Motor neuron (in vitro differentiated cells): ENCODE measurements at places on chromosomes 1 and 21.

- ATAC-seq = no peak
Measured at GRCh38 chr1:226309398-226310244, 657 bp upstream of the LIN9 start.

GRCh38 chr1:35881850-35882273 is 1.1 kb upstream of the AGO1 start:
- ATAC-seq = no peak

GRCh38 chr1:31815752-31816500 is at the start of gene SPOCD1:
TSS of gene SPOCD1 (minus strand) at chr1:31816022. CDS start at chr1:31815333, 689 bp downstream.
- ATAC-seq = peak; percentile 91

DNA sequence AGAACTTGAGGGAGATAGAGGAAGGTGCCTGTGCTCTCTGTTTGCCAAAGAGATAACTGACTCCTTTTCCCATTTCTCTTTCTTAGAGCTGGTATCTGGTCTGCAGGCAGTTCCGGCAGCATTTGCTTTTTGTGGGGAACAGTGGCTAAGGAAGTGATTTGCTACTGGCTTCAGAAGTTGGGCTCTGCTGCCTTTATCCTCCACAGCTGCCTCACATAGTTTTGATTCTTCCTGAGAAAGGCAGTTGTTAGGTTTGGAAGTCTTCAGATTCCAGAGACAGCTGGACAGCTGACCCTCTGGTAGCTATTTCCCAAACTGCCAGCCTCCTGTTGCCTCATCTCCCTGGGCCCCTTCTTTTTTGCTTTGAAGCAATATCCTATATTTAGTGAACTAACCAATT is 62.6 kb upstream of the MACF1 start:
- no peak for ATAC-seq

GRCh38 chr1:41622402-41622801 is 137.9 kb upstream of the EDN2 start:
- no peak for ATAC-seq

GRCh38 chr1:228009116-228009827 is 2.5 kb downstream of the WNT3A start:
- ATAC-seq = no peak

GRCh38 chr1:193185901-193186731 is at the start of gene B3GALT2:
TSS of gene B3GALT2 (minus strand) at chr1:193186613. CDS start at chr1:193181562, 5,051 bp downstream.
- ATAC-seq = peak; percentile 91

DNA sequence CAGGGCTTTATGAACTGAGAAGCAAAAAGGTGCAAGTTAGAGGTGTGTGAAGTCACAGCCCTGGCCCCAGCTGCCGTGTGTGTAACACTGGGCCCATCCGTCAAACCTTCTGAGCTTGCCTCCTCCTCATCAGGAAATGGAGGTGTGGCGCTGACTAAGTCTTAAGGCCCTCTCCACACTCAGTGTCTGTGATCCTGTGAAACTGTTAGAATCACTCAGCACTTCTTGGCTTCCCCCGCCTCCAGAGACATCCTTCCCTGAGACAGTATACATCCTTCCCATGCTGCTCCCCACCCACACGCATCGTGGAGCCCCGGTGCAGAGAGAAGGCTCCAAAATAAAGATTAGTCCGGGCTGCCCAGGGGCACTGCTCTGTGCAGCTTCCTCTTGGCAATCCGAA is 33.3 kb downstream of the LRP8 start:
- ATAC-seq = peak; percentile 16

- ATAC-seq = no peak
Measured at GRCh38 chr1:24606621-24607020, 36.5 kb upstream of the SRRM1 start.

DNA sequence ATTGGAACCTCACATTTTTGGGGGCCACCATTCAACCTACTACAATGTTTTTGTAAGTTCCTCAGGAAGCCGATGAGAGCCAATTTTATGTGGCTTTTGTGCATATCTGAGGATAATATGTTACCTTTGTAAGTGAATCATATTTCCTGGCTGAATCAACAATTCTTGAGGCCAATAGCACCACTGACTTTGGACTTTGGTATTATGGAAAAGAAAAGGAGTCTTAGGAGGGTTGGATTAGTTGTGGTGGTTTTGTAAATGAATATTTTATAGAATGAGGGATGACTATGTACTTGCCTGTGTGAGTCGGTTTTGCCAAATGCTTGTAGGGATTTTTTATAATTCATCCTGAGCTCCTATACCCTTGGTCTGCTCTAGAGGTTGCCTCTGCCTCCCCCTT is 181.5 kb upstream of the HMGB4 start:
- ATAC-seq = no peak

GRCh38 chr1:151501474-151501873 is 9.7 kb upstream of the CGN start:
- no peak for ATAC-seq

DNA sequence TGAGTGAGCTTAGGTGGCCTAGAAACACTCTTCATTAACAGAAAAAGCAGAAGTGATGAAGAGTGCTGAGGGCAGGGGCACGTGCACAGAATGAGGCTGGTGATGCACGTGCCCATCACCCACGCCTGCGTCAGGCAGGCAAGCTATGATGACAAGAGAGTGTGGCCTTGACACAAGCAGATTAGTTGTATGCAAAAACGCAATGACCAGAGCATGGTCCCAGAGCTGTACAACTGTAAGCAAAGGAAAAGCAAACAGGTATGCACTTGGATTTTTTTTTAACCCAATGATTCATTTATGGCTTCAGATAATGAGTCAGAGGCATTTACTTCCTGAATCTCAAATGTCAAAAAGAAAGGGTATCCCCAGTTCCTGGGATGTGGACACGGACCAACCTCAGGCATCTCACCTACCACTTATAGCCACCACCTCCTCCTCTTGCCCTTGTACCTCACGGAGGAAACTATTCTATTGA is 9.1 kb upstream of the TMEM61 start:
- ATAC-seq = no peak

GRCh38 chr21:41016472-41016871 is 151.5 kb upstream of the BACE2 start:
- no peak for ATAC-seq

DNA sequence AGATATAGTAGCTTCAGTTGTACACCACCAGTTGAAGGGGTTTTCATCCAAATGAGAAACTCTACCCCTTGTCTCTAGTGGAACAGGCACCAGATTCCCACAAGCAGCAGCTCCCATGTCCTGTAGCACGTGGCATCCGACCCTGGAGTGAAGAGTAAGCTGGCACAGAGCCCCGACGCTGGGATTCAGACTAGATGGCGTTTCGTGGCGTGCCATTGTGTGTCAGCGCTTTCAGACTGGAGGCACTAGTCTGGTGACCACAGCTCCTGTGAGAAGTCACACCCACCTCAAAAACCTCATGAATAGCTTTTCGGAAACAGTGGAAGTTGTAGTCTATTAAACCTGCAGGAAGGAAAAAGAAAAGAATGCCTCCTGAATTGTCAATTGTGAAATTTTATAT is 20.2 kb downstream of the RRAGC start:
- no peak for ATAC-seq

- no peak for ATAC-seq
Measured at GRCh38 chr1:170657275-170657853, 6.6 kb upstream of the PRRX1 start.

GRCh38 chr1:192592981-192593708 is 17.6 kb downstream of the RGS1 start:
- ATAC-seq = no peak

GRCh38 chr1:115137191-115137590 is 47.9 kb upstream of the TSPAN2 start:
- ATAC-seq = no peak

GRCh38 chr1:154663471-154664060 is 55.6 kb upstream of the ADAR start:
- no peak for ATAC-seq

- peak; percentile 69 for ATAC-seq
Measured at GRCh38 chr21:43733529-43734071, 14.7 kb downstream of the PDXK start.

- ATAC-seq = no peak
Measured at GRCh38 chr1:164969253-164969652, 387.3 kb downstream of the LMX1A start.

- ATAC-seq = peak; percentile 28
Measured at GRCh38 chr1:42765832-42766740, 742 bp downstream of the P3H1 start.

- ATAC-seq = peak; percentile 93
Measured at GRCh38 chr1:202710070-202711045, at the start of gene SYT2. TSS of gene SYT2 (minus strand) at chr1:202710454. CDS start at chr1:202605772, 104,682 bp downstream.

GRCh38 chr1:162420120-162420519 is 8.2 kb upstream of the SH2D1B start:
- no peak for ATAC-seq

- no peak for ATAC-seq
Measured at GRCh38 chr1:194466706-194467105, 1280.3 kb upstream of the B3GALT2 start.

DNA sequence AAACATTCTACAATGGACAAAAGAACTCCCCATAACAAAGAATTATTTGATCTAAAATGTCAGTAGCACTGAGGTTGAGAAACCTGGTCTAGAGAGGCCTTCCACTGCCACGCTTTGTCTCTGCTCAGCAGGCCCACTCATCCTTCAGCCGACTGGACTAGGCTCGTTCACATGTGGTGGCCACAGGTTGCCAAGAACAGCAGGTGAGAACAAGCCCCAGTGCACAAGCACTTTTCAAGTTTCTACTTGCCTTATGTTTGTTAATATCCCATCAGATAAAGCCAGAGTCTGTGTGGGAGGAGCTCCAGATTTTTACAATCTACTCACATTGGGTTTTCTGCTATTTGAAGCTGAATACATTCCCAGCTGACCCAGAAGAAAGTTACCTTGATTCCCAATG is 9.1 kb upstream of the EFHD2 start:
- no peak for ATAC-seq

DNA sequence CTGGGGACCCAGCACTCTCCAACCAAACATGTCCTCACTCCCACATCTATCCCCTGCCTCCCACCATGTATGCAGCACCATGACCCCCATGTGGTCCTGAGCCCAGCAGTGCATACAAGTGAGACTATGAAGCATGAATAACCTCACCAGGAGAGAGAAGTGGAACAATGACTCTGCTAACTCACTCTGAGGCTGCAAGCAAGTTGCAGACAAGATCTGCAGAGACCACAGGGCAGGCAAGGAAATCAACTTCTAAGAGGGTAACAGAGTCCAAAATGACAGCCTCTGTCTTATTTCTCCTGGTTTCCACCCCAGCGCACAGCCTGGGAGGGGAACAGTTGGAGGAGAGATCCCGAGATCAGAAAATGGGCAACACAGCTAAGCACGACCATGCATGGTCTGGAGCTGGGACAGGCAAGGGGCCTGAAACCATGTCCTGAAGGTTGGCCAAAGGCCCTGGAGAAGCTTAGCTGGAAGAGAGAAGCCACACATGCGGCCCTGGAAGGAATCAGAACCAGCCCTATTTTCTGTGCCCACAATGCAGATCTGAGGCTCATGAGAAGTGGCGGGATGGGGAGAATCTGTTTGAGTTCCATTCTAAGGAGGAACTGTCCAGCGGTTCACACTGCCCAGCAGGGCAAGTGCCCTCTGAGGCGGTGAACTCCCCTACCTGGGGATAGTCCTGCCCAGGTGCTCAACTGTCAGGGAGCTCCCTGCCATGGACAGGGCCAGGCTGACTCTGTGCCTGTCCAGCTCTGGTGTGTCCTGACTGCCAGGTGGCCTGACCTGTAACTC is 12.5 kb upstream of the REN start:
- no peak for ATAC-seq

GRCh38 chr1:212257157-212257556 is 28.1 kb upstream of the PPP2R5A start:
- ATAC-seq = no peak

DNA sequence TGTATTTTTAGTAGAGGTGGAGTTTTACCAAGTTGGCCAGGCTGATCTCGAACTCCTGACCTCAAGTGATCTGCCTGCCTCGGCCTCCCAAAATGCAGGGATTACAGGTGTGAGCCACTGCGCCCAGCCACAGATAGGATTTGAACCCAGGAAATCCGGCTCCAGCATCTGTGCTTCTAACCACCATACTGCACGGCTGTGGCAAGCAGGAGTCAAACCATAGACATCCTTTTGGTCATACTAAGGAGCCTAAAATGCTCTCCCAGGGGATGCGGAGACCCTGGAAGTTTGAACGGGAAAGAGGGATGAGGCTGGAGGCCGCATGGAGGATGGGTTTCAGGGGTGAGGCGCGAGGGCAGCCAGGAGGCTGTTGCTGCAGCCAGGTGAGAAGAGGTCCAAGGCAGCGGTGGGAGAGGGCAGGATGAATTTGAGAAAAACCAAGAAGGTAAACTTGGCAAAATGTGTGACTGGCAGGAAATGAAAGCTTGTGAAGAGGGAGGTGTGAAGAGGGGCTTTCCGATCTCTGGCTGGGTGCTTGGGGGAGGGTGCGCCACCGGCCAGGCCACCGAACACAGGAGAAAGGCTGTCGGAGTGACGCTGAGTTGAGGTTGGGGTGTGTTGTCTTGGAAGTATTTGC is 24.0 kb upstream of the CDK18 start:
- ATAC-seq = no peak

DNA sequence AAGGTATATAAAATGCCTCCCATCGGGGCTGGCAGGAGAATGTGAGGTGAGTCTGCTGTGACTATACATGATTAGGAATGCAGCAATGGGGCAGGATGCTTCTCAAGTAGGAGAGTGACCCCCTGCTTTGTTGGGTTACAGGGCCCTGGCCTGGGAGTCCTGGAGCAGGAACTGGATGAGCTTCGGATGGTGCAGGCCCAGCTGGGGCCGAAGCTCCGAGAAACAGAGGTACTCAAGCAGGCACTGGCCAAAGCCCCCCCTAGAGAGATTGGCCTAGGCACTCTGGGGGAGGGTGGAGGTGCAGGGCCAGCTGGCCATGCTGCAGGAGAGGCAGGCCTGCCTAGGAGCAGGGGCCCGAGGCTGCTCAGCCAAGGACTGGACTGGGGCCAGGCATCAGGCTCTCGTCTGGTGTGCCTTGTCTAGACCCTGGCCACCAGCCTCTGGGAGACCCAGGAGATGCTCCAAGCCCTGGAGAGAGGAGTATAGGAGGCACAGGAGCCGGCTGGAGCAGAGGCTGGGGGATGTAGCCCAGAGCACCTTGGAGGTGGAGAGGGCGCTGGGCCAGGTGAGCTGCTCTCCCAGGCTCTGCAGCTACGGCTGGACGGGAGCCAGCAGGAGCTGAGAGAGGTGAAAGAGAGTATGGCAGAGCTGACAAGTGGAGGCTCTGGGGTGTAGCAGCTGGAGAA is 32.8 kb upstream of the PKP1 start:
- no peak for ATAC-seq

GRCh38 chr1:23704834-23705495 is 13.4 kb downstream of the RPL11 start:
- ATAC-seq = no peak

DNA sequence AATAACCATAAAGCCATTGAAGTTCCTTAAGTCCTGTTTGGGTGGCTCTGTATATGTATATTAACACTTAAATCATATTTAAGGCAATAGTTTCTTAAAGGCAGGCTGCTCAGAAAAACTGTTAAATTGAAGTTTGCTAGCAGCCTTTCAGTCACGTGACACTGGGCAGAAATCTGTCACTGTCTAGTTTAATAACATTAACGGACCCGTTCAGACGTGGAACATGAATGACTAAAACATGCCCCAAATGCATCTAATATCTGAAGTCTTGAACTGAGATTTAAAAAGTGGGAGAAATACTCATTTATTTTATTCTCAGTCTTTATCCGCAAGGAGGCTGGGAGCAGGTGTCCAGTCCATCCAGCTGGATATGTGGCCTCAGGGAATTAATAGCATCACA is 3.3 kb upstream of the SPATA1 start:
- ATAC-seq = no peak

- no peak for ATAC-seq
Measured at GRCh38 chr1:15719381-15720120, 16.5 kb upstream of the SLC25A34 start.

- ATAC-seq = no peak
Measured at GRCh38 chr1:203354246-203354645, 3.3 kb upstream of the FMOD start.

- ATAC-seq = peak; percentile 81
Measured at GRCh38 chr1:47690341-47691250, 252.8 kb downstream of the FOXD2 start.
